Activated CD4-positive, CD25-positive, alpha-beta regulatory T cell (primary cell): ENCODE measurements at places on chromosomes 3 and 15.
A peak's percentile ranks its signal among the peaks of the same experiment; 100 is the strongest.

- DNase-seq = no peak
Observed at GRCh38 chr3:60948488-60948887, 302.8 kb downstream of the FHIT start.

DNA sequence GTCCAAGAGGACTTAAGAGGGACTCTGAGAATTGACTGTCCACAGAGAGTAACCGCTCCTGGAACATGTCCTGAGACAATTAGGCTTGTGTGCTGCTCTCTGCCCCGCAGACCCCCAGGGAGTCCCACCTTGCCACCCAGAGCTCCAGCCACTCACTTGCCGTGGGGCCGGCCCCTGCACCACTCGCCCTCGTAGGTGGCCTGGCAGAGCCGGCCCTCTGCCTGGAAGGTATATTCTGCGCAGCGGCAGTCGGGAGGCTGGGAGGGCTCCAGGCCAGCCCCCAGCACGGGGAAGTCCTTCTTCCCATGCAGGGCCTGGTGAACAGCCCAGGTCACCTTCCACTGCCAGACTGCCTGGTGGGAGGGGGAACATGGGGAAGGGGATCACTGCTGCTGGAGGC lies 10.5 kb downstream of the ALS2CL start:
- no peak for DNase-seq

- DNase-seq = no peak
Observed at GRCh38 chr3:61297821-61298220, 46.6 kb upstream of the FHIT start.

- no peak for DNase-seq
Observed at GRCh38 chr3:117286488-117286887, 576.9 kb downstream of the TUSC7 start.

DNA sequence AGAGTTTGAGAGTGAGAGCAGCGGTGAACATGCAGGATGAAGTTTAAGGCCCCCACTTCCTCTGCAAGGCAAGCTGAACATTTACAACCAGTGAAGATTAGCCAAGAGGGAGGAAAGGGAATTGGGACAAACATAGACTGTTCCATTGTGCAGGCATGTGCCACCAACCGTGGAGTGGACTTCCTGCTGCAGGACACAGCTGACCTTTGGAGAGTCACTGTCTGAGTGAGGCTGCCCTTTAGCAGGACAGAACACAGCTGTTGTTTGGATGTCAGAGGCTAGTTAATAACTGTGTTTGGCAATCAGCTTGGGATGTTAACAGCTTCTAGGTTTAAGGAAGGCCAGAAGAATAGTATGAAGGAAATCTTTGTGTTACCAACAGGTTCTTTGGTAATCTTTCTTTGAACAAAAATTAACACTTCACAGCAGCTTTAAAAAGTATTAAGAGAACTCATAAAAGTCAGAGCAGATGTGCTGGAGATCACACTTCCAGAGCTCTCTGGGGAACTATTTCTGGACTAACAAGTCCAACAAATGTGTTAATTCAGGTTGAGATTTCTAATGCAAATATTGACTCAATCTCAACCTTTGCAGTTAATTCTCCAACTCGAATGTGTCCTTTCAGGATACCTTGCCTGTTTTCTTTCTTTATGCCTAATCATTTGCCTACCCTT lies 31.4 kb downstream of the CTDSPL start:
- no peak for DNase-seq

GRCh38 chr3:1591327-1592028 lies 498.7 kb downstream of the CNTN6 start:
- no peak for DNase-seq

GRCh38 chr3:6287088-6287875 lies 573.6 kb upstream of the GRM7 start:
- DNase-seq = no peak

DNA sequence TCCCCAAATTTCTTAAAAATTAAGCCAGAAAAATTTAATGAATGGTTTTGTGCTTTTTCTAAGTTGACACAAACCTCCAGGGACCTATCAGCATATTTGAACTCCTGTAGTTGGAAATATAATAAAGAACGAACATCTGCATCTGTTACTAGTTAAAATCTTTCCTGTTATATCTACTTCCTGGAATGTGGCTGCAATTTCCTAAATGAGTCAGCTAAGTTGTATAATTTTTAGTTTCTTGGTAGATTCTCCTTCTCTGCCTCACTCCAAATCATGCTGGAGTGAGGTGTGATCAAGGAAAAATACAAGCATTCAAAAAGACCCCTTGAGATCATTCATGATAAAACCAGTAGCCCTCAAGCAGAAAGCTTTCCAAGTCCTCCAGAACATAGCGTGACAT lies 106.2 kb upstream of the MCTP2 start:
- DNase-seq = no peak

DNA sequence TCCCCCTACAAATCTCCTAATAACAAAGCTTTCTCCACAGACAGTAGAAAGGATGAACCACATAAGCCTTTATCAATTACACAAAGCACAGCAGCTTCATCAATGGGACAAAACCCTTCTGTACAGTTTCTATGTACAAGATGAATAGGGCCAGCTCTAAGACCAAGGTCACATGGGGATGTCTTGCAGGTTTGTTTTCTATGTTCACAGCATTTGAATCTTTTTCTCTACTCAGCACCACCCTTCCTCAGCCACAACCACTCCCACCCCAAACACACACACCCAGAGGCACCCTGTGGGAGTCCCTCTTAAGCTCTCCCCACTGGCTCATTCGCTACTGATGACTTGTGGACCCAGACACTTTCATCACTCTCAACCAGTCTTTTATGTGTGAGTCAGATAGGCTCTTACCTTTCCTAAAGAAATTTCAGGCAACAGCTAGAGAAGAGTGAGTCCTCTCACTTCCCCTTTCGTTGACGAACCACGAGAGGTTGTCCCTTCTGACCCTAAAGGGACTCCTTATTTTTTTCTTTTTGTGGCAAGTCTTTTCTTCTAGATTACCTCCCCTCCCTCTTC lies 57.9 kb downstream of the ARHGAP31 start:
- peak; percentile 3 for DNase-seq
